ENCODE measurements at places on chromosomes 1 and 21.
A peak's percentile ranks its signal among the peaks of the same experiment; 100 is the strongest.

GRCh38 chr21:44730951-44731579, 19.7 kb upstream of the TSPEAR start:
- DNase-seq = no peak

DNA sequence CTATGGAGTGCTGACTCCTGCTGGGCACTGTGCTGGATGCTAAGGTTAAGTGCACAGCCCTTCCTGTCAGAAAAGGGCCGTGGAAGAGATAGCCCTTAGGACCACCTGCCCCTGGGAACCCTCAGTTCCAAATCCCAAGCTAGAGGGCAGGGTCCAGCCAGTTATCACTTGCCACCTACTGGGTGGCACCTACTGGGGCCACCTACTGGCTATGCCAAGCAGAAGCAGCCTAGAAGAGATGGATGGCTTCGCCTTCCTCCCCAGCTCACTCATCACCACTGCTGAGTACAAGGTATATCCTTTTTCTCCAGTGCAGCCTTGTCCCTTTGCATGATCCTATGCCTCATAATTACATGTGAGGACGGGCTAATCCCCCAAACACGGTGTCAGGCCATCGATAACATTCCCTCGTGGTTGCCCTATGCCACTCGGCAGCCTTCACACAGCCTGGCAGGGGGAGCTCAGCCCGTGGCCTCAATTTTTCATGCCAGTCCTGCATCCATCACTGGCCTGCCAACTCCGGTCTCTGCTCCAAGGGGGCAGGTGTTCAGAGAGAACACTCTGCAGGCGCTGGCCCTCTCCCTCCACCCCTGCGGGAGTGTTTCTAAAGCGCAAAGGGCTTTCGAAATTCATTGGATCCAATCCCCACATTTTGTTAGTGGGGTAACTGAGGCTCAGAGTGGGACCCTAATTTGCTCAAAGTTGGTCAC, 49.0 kb downstream of the SYT2 start:
- no peak for DNase-seq

GRCh38 chr1:117671781-117672501, 66.1 kb downstream of the TENT5C start:
- DNase-seq = no peak

GRCh38 chr1:39980555-39981313, 25.8 kb downstream of the MFSD2A start:
- no peak for DNase-seq

DNA sequence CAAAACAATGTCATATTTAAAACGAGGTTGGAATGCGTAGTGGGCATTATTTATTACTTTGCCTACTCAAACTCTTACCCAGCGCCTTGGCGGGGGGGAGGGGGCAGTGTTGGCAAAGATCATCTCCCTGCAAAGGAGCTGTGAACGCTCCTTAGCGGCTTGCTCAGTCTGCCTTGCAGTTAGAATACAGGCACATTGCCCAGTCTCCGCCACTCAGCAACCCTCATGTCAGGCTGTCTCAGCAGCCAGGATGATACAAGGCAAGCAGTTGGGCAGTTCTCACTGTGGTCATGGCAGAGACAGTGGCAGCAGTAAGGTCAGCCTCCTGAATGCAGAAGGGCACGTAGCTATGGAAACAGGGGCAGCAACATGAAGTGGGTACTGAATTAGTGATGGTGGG, 170.4 kb upstream of the KCNK2 start:
- DNase-seq = no peak

GRCh38 chr1:150256198-150256553, 1.4 kb upstream of the CA14 start:
- DNase-seq = no peak

DNA sequence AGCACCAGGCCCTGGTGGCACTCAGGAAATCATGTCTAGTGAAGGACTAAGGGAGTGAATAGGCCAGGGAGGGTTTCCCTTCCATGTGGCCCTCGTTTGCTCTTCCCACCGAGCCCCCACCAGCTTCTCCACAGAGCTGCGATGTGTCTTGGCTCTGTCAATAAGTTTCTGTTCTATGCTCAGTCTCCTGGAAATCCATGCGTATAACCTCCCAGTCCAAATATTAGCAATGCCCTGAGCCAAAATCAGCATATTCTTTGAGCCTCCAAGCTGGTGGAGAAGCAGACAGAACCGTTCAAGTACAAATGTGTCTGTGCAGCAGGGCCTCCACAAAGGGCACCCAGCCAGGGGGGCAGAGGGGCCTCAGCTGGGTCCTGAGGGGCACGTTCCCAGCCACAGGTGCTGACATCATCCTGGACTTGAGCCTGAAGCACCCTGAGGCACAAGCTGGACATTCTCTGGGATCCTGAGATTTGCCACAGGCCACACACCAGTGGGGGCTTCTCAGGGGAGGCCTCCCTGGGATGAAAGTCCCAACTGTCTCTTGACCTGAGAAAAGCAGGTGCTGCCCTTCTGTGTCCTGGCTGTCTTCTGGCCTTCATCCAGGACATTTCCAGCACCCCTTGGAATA, 350.5 kb upstream of the VAMP3 start:
- DNase-seq = no peak

DNA sequence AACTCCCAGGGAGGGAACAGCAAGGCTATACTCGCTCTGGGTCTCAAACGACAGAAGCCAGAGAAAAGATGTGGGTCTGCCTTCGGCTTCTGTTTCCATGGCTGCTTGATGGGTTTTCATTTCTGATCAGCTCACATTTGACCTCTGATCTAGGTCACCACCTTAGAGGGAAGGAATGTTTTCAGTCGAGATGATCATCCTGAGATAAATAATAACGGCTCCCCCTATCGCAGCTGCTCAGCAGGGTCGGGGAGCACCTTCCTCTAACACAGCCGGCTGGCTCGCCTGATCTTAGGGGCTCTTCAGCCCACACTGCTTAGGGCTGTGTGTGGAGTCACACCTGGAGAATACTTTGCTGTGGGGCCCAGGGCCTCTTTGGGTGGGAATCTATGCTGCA, 53.1 kb upstream of the ZNF648 start:
- no peak for DNase-seq

GRCh38 chr21:31351438-31351837, 7.4 kb upstream of the TIAM1 start:
- no peak for DNase-seq

- DNase-seq = no peak
Observed at GRCh38 chr1:219189952-219190351, 16.3 kb downstream of the LYPLAL1 start.

GRCh38 chr1:62450301-62450700, 13.5 kb downstream of the USP1 start:
- no peak for DNase-seq

DNA sequence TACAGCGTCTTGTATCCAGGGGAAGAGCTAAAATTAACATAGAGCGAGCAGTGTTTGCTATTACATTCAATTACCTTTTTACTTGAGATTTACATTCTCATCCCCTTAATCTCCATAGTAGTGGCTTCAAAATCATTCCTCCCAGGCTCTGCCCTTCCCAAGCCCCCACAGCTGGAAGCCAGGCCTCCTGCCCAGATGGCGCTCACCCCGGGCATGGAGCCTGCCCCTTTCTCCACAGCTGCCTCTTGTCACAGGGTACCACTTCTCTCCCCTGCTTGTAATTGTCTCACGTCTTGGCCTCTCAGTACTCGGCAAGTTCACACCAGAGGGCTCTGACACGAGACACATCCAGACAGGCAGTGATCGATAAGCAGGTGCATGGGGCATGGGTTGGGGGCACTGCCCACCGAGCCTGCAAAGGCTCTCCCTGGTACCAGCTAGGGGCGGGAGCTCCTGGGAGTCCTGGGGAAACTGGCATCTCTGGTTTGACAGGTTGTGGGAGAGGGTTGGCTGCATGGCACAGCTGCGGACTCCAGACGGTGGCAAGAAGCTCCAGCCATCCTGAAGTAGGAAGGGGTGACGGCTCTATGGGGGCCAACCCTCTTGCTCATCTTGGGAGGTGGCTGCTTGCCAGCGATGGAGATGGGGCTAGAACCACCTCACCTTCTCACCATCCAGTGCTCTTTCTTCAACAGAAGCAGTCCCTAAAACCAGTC, 20.1 kb downstream of the CASZ1 start:
- no peak for DNase-seq

- DNase-seq = no peak
Observed at GRCh38 chr1:31215065-31215570, 24.6 kb downstream of the NKAIN1 start.

GRCh38 chr1:214247501-214248041, 33.4 kb upstream of the SMYD2 start:
- no peak for DNase-seq

DNA sequence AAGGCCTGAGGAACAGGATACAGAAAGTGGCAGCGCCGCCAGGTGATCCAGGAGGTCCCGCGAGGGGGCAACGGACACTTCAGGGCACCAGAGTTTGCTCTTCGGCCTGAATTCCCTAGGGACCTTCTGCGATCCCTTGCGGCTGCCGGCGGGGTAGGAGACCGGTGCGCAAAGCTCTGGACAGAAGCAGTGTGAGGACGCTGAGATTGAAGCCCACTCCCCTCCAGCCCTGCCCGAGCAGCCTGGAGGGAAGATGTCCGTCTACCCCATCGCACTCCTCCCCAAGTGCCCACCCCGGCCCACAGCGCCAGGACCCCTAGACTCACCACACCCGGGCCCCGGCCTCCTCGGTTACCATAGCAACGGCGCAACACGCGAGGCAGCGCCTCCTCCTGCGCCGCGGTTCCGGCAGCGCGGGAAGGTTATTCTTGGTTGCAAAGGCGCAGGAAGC, at the start of gene ANKRD45:
TSS of gene ANKRD45 (minus strand) at position 361 of the 451 bp plus-strand sequence. CDS start 10,433 bp downstream, outside the sequence.
- DNase-seq = no peak

GRCh38 chr1:91555074-91555730, 54.6 kb downstream of the CDC7 start:
- DNase-seq = no peak

DNA sequence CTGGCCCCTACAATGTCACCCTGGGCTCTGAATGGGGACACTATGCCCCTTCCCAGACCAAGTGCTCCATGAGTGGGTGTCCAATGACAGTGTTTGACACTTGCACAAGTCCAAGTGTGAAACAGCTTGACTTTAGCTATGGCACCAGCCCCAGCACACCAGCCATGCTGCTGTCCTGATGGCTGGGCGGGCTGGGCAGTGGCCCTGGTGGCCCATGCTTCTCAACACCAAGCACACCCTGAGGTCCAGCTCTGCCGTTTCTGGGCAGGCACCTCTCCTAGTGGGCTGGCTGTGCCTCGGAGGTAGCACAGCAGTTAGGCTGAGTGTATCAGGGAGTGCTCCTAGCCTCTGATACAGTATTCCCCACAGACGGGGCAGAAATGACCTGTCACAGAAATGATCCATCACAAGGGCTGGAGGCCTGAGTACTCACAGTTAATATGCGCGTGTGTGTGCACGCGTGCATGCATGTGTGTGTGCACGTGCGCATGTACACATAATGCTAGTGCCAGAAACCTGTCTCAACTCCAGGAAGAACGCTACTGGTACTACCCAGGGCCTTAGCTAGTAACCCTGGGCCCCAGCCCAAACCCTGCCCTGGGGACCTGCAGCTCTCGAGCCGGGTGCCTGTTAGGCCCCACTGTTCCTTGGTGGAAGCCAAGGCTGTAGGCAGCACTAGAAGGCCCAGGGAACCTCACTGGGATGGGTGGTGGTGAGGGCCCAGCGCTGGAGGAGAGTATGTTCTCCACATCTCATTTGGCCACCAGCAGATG, 134.0 kb downstream of the DMRTB1 start:
- no peak for DNase-seq

- DNase-seq = peak; percentile 77
Observed at GRCh38 chr1:165928075-165928731, 100.8 kb downstream of the UCK2 start.

GRCh38 chr1:150311762-150312161, 9.6 kb upstream of the PRPF3 start:
- no peak for DNase-seq

DNA sequence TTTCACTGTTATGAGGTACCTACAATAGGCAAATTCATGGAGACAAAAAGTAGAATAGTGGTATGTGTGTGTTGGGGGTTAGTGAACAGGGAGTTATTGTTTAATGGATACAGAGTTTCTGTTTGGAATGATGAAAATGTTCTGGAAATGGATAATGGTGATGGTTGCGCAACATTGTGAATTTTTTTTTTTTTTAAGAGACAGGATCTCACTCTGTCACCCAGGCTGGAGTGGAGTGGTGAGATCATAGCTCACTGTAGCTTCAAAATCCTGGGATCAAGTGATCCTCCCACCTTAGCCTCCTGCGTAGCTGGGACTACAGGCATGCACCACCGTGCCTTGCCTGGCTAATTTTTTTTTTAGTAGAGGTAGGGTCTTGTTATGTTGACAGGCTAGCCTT, 34.5 kb upstream of the TRABD2B start:
- no peak for DNase-seq

Measured in Jurkat, Clone E6-1 (cell line).